ENCODE measurements at places on chromosomes 11 and 22.

DNA sequence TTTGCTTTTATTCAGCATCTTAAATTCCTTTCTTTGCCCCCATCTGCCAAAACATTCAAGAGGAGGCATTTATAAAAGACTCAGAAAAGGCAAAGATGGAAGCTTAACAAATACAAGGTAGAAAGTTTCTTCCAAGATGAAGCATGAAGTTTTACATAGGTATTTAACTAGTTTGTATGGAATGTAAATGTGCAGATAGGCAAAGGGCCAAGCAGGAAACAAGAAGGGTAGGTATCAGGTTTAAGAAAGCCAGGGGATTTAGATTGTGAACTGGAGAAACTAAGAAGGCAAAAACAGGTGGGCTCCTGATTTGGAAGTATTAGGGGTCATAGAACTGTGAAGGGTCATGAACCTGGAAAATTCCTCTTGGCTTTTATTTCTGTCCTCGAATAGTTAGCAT is 62.6 kb downstream of the PPP2R1B start:
- DNase-seq, result no peak

- no peak for DNase-seq
Measured at GRCh38 chr11:70109006-70109405, 30.9 kb downstream of the ANO1 start.

DNA sequence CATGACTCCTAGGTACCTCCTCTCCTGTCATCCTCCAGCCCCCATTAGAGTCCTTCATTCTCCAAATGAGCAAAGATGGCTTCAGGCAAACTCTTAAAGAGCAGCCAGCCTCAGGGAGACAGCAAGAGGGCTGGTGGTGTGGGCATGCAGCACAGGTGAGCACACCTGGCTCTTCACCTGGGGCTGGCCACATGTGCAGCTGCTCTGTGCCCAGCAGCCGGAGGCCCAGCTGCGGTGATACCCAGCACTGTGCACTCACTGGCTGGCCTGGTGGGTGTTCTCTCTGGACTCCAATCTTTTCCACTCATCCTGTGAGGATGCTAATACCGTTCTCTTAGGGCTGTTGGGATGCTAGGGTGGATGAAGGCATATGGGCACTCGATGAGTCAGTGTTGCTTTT is 106.1 kb upstream of the PARVA start:
- DNase-seq, result no peak

GRCh38 chr11:106305458-106305857 is 228.0 kb downstream of the AASDHPPT start:
- DNase-seq, result no peak

DNA sequence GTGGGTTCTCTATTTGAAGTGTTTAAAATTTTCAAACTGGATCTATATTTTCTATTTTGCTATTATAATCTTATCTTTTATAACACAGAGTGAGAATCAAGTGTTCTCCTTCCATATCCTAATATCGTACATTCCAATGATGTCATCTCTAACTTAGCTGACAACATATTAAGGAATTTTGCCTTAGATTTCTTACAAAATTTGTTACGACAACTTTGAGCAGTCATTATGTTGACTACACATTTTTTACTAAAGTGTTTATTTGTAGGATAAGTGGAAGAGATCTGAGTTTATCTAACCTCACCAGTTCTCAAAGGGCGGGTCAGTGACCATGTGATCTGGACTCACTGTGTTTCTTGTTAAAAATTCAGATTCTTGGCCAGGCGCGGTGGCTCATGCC is 12.7 kb downstream of the BTG4 start:
- no peak for DNase-seq

DNA sequence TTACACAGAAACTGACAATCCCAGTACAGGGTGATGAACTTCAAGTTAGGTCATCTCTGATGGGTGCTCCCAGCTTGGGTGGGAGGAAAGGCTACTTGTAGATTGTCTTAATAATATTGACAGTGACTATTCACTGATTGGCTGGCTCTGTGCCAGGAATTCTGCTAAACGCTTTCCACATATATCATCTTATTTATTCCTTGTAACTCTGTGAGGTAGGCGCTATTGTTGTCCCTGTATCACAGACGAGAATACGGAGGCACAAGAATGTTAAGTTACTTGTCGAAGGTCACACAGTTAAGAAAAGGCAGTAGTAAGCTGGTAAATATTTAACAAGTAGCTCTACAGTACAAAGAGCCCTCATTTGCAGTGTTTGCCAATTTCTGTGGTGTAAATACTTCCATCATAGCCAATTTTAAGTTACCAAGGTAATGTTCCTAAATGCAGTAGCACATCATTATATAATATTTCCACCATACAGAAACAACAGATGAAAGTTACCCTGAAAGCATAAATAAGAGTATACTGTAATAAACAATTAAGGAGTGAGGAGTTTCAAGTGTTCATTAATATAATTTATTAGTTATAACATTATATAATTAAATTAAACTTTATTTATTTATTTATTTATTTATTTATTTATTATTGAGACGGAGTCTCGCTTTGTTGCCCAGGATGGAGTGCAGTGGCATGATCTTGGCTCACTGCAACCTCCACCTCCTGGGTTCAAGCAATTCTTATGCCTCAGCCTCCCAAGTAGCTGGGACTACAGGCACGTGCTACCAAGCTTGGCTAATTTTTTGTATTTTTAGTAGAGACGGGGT is 11.5 kb upstream of the TIMP3 start:
- no peak for DNase-seq
